ENCODE measurements at places on chromosomes 7 and 10. TPM values are rescaled to one million over a fixed set of nuclear protein-coding genes. Genes with fewer than 3 reads are reported as not detected.

DNA sequence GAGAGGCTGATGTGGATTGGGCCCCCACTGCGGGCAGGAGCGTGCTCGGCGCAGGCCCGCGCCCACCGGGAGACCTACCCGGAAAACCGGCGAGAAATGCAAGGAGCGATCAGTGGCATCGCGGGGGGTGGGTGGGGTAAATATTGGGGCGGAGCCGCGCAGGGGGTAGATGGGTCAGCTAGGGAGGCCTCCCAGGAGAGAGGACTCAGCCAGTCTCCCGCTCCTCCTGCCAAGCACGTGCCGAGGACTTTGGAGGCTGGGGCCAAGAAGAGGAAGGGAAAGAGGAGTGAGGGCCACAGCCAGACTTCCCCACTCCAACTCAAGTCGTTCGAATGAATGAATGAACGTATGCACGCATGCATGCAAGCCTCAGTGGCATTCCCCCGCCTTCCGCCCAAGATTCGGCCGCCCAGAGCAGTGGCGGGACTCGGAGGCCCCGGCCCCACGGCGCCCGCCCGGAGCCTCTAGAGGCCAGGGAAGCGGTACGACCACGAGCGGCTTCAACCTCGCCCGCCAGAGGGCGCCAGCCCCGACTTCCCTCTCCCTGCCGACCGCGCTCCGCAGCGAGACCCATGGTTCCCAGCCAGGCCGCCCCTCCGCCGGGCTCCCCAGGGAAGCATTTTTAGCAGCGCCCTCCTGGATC lies 3.6 kb downstream of the NPM3 start:
- peaks cover 14% of the 10 kb centered on the region for H3K27me3 ChIP-seq
- peak overlapping the region; percentile 20 for H3K27ac ChIP-seq
- H3K4me1 ChIP-seq = peaks cover 35% of the 10 kb centered on the region
- no peaks in the 10 kb centered on the region for H3K36me3 ChIP-seq

The CPED1 gene
- polyA plus RNA-seq = 0.67 TPM

The ZNF746 gene
- 19.7 TPM for polyA plus RNA-seq

- H3K27me3 ChIP-seq = no peaks in the 10 kb centered on the region
- DNase-seq = no peak
- no peaks in the 10 kb centered on the region for H3K4me1 ChIP-seq
- H3K36me3 ChIP-seq = no peaks in the 10 kb centered on the region
- no peak overlapping the region for H3K4me3 ChIP-seq
Observed at GRCh38 chr10:124604214-124605000, 139.8 kb downstream of the FAM53B start.

- H3K27me3 ChIP-seq = no peaks in the 10 kb centered on the region
- no peaks in the 10 kb centered on the region for H3K4me1 ChIP-seq
- no peak overlapping the region for H3K4me3 ChIP-seq
- no peaks in the 10 kb centered on the region for H3K36me3 ChIP-seq
- no peak for DNase-seq
- H3K27ac ChIP-seq = no peak overlapping the region
Observed at GRCh38 chr7:27359181-27360125, 116.9 kb downstream of the EVX1 start.

DNA sequence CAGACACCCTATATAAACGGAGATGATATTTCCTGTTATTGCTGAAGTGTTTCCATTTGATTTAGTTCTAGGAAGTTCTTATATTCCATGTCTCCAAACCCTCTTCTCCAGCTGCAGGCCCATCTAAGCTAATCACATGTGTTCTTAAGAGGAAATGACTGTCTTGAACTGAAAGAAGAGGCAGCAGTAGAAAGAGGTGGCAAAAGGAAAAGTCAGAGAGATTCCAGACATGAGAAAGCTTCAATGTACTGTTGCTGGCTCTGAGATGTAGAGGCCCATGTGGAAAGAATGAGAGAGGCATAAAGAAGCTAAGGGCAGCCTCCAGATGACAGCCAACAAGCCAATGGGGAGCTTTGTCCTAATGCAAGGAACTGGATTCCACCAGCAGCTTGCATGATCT lies 287.2 kb downstream of the GFRA1 start:
- DNase-seq = no peak
- no peaks in the 10 kb centered on the region for H3K4me1 ChIP-seq

DNA sequence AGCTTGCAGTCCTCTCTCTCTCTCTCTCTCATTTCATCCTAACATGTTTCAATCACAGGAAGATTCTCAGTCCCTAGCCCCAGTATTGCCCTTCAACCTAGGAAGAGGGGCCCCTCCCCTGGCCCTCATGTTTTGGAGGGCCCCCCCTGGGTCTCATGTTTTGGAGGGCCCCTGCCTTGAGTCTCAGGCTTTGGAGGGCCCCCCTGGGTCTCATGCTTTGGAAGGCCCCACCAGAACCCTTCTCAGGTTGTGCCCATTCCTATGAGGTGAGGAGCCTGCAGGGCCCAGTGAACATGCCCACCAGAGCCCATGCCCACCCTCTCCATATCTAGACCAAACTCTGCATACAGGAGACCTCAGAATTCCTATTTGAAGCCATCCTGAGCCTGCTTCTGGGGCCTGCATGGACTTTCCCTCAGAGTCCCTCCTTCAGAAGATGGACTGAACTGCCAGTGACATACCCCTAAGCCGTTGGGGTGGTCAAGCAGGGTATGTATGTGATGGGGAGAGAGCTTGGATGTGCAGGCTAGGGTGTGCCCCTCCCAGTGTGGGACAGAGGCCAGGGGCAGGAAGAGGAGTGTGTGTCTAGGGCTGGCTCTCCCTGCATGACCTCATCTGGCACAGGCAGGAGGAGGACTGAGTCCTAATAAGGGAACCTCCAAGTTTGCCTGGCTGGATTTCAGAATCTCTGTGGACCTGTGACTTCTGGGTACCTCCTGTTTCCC lies 8.1 kb upstream of the VDAC2 start:
- H3K4me1 ChIP-seq = peaks cover 6% of the 10 kb centered on the region
- H3K27me3 ChIP-seq = no peaks in the 10 kb centered on the region
- DNase-seq = peak; percentile 77
- no peak overlapping the region for H3K27ac ChIP-seq

GRCh38 chr10:114294549-114294948 lies 55.5 kb downstream of the VWA2 start:
- no peak for DNase-seq
- no peaks in the 10 kb centered on the region for H3K36me3 ChIP-seq
- H3K27ac ChIP-seq = no peak overlapping the region
- H3K4me3 ChIP-seq = no peak overlapping the region
- H3K27me3 ChIP-seq = no peaks in the 10 kb centered on the region
- no peaks in the 10 kb centered on the region for H3K4me1 ChIP-seq

The OR2A1 gene
- not detected for polyA plus RNA-seq

The C10orf105 gene
- polyA plus RNA-seq = 0.85 TPM

DNA sequence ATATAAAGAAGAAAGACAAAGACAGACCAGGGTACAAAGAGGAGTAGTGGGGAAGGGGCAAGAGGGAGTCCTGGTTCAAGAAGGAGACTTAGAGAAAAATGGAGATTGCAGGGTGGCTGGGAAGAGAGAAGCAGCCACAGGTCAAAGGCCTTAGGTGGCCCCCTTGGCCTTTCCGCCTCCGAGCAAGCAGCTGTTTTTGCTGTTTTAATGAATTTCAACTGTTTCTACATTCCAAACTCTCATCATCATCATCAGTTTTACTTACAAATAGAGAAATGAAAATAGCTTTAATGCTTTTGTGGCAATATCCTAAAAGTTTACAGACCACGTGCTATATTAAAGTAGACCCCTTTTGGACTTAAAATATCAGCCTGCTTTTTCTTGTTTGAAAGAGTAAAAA lies 399.7 kb downstream of the EXOC4 start:
- DNase-seq = no peak
- no peaks in the 10 kb centered on the region for H3K27me3 ChIP-seq
- no peak overlapping the region for H3K4me3 ChIP-seq
- no peak overlapping the region for H3K27ac ChIP-seq
- H3K4me1 ChIP-seq = no peaks in the 10 kb centered on the region

The CRYGN gene
- 0.77 TPM for polyA plus RNA-seq

GRCh38 chr7:138670594-138670993 lies 30.6 kb downstream of the SVOPL start:
- DNase-seq = no peak
- no peaks in the 10 kb centered on the region for H3K27me3 ChIP-seq
- no peaks in the 10 kb centered on the region for H3K36me3 ChIP-seq
- H3K4me1 ChIP-seq = peaks cover 23% of the 10 kb centered on the region

- H3K27ac ChIP-seq = no peak overlapping the region
- H3K27me3 ChIP-seq = no peaks in the 10 kb centered on the region
- no peaks in the 10 kb centered on the region for H3K36me3 ChIP-seq
- no peak overlapping the region for H3K4me3 ChIP-seq
- H3K4me1 ChIP-seq = no peaks in the 10 kb centered on the region
Observed at GRCh38 chr7:120996333-120996987, 7.9 kb downstream of the CPED1 start.

The GRM3 gene
- 0.78 TPM for polyA plus RNA-seq
